ENCODE measurements at places on chromosomes 5 and 9. TPM values are rescaled to one million over a fixed set of nuclear protein-coding genes. Genes with fewer than 3 reads are reported as not detected.

MEGF10 gene
- total RNA-seq: 4.6 TPM

EFCAB9 gene
- total RNA-seq: not detected

LCN9 gene
- not detected for total RNA-seq

HOMER1 gene
- total RNA-seq: 1.6 TPM

FOXD4L6 gene
- 0.33 TPM for total RNA-seq

ICE1 gene
- total RNA-seq: 44.5 TPM

SEMA5A gene
- total RNA-seq: 0.10 TPM

BTNL8 gene
- not detected for total RNA-seq

TAF11L11 gene
- total RNA-seq: not detected

CAMK4 gene
- 0.10 TPM for total RNA-seq

SLC34A1 gene
- not detected for total RNA-seq

TOR4A gene
- total RNA-seq: 58.3 TPM

SPINK1 gene
- total RNA-seq: not detected

AJM1 gene
- total RNA-seq: 0.65 TPM

SLC36A3 gene
- not detected for total RNA-seq

NTNG2 gene
- total RNA-seq: 0.10 TPM

MYMK gene
- not detected for total RNA-seq

DAPK1 gene
- total RNA-seq: 49.6 TPM

PCDHB11 gene
- 0.65 TPM for total RNA-seq

SURF4 gene
- total RNA-seq: 336 TPM

NME5 gene
- total RNA-seq: 1.4 TPM

PTGDS gene
- total RNA-seq: not detected

NUTM2G gene
- not detected for total RNA-seq

IFNB1 gene
- total RNA-seq: not detected

GABRA6 gene
- total RNA-seq: not detected

KIAA0825 gene
- 2.6 TPM for total RNA-seq

RELL2 gene
- total RNA-seq: 4.6 TPM

ANKRD18B gene
- 2.0 TPM for total RNA-seq

All from vein endothelial cell (primary cell).